ENCODE measurements at places on chromosomes 12 and 14.
A peak's percentile ranks its signal among the peaks of the same experiment; 100 is the strongest.

GRCh38 chr14:50828721-50829488, 2.1 kb downstream of the NIN start:
- no peak for DNase-seq

DNA sequence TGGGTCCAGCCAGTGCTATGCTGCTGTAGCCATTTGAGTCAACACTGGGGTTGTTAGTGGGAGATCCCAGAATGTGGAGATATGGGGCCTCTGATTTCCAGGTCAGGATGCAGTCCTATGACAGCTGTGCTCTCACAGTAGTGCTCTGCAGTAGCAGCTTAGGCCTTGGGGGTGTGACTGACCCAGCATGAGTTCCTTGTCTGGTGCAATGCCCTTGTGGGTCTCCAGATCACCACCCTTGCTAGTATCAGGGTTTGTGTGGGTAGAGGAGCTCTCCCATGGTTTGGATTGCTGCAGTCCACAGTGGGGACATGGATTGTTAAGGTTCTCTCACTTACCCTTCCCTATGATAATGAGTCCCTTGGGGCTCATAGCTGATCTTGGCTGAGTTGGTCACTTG, 113.7 kb downstream of the RAD51B start:
- no peak for DNase-seq

- no peak for DNase-seq
These were observed 2.6 kb downstream of the ACSS3 start for GRCh38 chr12:81080431-81080983.

DNA sequence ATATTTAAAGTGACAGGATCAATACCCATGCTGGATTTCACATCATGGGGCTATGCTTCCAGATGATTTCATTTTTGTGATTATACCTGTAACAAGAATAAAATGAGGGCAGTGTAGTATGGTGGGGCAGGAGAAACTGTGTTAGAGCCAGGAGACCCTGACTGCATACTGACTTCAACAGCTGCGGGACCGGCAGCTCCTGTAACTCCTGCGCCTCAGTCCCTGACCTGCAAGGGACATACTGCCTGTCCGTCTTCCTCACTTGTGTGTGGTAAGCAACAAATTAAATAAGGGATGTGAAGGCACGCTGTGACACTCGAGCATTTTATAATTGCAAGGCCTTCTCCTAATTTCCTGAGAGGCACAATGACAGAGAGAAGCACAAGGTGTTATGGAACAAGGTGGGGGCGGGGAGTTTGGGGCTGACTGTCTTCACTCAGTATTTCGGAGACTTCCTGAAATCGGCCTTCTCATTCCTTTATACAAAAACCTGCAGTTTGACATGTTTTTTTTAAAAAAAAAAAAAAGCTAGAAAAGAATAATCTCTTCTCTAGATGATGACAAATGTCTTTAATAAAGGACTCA, 164.2 kb downstream of the TTC7B start:
- no peak for DNase-seq

- no peak for DNase-seq
These were observed 145.1 kb downstream of the KIF26A start for GRCh38 chr14:104283197-104284106.

DNA sequence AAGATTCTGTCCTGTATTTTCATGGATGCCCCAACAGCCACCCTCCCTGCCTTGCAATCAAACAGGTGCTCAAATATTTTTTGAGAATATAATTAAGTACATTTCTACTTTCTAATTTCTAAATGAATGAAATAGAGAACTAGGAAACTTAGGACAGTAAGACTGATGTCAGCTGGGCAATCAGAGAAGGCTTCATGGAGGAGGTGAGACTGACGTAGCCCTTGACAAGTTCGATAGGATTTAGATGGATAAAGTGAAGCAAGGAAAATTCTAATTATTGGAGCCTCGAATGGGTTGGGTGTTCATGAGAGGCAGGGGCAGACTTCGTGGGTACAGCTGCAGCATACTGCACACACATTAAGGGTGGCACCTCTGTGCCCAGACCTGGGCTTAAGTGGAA, 36.0 kb downstream of the NINJ2 start:
- DNase-seq = no peak

DNA sequence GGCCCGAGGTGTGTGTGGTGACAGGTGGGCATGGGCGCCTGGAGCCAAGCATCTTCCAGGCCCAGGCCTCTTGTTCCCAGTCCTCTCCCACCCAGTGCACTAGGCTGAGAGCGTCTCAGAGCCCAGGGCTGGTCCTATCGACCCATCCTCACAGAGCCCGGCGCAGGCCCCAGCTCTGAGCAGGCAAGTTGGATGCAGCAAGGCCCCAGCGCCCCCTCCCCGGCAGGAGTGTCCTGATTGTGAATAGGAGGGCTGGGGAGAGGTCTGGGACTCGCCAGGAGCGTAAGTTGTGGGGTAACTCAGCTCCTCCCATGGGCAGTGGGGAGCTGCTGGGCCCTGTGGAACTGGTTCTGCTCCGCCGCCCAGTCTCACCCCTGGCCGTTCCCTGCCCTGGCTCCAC, 26.3 kb downstream of the CALM1 start:
- DNase-seq = no peak

DNA sequence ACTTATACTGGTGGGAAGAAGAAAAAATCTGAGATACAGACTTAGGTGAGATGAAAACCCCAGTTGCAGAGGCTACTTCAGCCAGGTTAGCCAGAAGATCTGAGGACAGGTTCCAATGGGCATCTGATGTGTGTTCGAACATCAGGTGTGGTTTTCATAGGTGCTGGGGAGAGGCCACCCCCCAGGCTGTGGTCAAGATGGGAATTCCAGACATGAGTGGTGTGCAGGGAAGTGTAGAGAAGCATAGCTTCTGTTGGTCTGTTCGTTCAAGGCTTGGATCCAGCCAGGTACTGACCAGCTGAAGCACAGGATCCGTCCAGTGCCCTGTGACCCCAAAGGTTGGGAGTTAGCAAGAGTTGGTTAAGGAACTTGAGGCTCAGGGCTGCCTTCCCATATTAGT, 85.5 kb downstream of the SSPN start:
- no peak for DNase-seq

DNA sequence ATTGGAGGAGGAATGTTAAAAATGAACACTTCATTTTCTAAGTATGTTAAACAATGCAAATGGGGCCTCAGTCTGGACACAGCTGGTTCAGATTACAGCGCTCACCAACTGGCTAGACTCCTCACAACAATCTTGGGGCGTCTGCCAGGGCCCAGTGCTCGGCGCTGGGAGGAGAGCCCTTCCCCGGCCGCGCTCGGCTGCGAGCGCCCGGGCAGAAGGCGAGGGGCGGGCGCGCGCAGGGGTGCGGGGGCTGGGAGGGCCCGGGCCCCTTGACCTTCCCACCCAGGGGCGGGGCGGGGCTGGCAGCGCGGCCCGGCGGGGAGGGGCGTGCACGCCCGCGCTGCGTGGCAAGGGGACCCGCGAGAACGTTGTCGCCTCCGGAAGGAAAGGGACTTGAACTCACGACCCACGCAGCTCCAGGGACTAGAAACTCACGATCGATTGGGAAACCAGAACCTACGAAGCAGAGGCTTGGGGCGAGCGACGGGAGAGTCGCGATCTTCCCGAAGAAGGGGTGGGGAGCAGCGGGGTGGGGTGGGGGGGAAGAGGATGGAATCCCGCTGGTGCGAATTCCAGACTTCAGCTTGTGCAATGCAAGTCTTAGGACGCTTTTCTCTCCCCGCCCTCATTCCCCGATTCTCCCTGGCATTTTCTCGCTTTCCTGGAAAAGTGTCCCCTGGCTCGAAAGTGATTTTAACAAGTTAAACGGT, at the start of gene FBLN5:
FBLN5 (minus strand) TSS at position 220 of the 710 bp plus-strand sequence. CDS start 465 bp downstream, outside the sequence.
- peak; percentile 58 for DNase-seq

DNA sequence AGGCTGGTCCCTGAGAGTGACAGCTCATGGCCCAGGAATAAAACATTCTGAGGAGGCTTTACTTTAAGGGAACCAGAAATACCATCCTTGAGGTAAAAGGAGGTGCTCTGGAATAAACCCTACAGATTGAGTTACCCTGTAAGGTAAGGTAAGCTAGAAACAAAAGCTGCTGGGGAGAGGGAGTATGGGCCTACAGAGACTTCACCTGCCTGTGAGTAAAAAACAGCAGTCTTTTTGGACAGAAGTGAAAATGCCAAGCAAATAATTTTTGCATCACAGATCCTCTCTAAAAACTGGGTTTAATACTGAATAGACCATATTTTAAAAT, 41.2 kb downstream of the CORO1C start:
- no peak for DNase-seq

DNA sequence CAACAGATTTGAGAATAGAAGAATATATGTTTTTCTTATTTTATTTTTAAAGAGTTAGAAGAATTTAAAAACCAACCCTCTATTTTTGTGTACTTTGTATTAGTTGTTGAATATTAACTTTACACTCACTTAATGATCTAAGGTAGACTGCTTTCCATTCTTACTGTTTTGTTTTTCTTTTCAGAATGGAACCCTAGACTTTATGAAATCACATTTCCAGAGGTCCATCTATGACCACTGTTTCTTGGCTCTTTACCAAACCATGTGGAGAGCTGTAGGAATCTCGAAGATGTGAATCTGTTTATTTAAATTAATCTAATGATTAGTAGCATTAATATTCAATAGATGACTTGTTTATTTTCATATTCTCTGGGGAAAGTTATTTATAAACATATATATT, 7.2 kb upstream of the PIK3C2G start:
- DNase-seq = no peak

DNA sequence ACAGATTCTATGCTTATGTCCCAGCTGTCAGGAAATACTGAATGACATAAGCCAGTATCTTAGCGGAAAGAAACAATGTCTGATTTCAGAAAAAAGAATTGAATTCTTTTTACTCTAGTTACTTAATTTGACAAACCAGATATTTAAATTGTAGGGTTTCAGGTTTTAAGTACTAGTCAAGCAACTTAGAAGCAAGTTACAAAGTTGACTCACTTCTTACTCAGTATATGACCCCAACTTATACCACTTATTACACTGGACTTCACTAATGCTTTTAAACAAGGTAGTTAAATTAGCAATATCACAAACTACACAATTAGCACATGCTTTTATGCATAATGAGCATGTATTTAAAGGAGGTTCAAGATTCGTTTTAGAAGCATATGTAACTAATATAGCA, 7.1 kb downstream of the GMFB start:
- no peak for DNase-seq

DNA sequence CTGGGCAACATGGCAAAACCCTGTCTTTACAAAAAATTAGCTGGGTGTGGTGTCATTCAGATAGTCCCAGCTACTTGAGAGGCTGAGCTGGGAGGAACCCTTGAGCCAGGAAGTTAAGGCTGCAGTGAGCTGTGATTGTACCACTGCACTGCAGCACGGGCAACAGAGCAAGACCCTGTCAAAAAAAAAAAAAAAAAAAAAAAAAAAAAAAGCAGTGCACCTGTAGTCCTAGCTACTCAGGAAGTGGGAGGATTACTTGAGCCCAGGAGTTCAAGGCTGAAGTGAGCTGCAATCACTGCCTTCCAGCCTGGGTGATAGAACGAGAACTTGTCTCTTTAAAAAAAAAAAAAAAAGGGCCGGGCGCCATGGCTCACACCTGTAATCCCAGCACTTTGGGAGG, 5.6 kb downstream of the REM2 start:
- no peak for DNase-seq

GRCh38 chr14:102891556-102891955, 30.9 kb upstream of the AMN start:
- no peak for DNase-seq

DNA sequence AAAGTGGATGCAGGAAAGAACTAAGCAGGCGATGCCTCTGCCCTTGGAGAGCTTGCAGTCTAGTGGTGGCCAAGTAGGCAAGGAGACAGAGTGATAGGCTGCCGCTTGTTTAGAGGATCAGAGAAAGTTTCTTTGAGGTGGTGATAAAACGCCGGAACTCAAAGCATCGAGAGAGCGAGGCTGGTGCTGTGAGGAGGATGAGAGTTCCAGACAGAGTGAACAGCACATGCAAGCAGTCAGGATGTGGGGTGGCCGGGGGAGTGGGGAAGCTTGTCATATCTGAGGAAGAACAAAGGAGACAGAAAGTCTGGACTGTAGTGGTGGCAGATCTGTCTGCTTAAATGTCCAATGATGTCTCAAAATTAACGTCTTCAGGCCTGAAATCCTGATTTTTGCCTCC, 319.7 kb downstream of the SNAPC1 start:
- no peak for DNase-seq

- no peak for DNase-seq
These were observed 121.8 kb downstream of the KCNA5 start for GRCh38 chr12:5165296-5165970.

- no peak for DNase-seq
These were observed 533.3 kb downstream of the LRFN5 start for GRCh38 chr14:42140001-42140400.

DNA sequence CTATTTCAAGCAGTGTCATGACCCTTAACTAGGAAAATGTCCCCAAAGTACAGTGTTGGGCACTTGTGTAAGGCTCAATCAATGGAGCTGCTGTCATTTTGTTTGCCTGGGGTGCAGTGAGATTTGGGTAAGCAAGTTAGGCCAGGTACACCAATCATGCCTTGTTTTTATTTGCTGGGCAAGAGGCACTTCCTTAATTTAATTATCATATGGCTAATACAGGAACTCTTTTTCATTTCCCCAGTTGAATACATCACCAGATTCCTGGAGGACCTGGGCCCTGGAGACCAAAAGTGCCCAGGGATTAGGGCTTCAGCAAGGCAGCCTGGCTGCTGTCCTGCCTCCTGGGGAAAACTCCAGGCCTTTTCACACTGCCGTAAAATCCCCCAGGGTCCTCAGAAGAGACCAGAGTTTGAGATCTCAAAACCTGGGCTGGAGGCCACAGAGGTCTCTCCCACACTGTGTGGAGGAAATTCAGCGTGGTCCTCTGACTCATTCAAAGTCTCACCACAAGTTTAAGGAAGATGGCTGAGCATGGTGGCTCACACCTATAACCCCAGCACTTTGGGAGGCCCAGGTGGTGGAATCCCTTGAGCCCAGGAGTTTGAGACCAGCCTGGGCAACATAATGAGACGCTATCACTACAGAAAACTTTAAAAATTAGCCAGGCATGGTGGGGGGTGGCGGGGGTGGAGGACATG, 28.4 kb upstream of the FOXN3 start:
- peak; percentile 50 for DNase-seq
